IMR-90 (cell line): ENCODE measurements at places on chromosomes 1 and 21. TPM values are rescaled to one million over a fixed set of nuclear protein-coding genes. Genes with fewer than 3 reads are reported as not detected.

The WNT9A gene
- total RNA-seq: 0.18 and 0.28 TPM in 2 replicates

The MATN1 gene
- 0.56 TPM in 1 of 2 replicates, not detected in the other for total RNA-seq

The MTARC1 gene
- 0.18 and 0.28 TPM in 2 replicates for total RNA-seq

The PCSK9 gene
- total RNA-seq: under 0.01 TPM in 2 replicates

DNA sequence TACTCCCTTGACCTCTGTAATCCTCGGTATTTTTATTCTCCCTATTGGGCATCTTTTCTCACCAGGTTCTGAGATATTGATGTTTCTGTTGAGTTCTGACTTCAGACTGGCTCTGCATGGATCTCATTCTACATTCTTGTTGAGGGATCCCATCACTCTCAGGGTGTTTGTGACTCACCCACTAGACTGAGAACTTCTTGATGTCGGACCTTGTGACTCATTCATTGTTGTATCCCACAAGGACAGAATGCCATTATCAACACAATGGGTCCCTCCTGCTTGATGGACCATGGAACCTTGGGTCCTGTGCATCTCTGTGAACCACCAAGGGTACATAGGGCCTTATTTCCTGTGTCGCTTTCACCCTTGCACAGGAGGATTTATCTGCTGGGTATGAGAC, 174.1 kb downstream of the PBX1 start:
- DNase-seq: peak; percentile 80

GRCh38 chr1:76084029-76084627, 9.6 kb downstream of the ST6GALNAC3 start:
- no peak for DNase-seq

- peak; percentile 98 for DNase-seq
Measured at GRCh38 chr21:45427331-45428271, 22.6 kb downstream of the COL18A1 start.

DNA sequence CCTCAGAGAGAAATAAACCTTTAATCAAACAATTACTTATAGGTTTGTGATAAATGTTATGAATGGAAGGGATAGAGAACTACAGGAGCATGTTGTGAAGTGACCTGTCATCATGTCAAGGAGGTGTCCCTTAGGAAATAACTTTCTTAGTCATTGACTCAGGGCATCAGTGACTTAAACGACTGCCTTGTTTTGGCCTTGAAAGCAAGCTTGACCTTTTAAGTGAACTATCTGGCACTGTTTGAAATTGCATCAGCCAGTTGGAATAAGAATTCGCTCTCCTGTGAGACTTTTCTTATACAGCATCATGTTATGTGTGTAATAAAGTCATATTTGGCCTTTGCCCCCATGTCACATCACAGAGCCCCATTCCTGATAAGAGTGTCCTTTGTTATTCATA, 30.9 kb downstream of the LRRC8B start:
- no peak for DNase-seq

DNA sequence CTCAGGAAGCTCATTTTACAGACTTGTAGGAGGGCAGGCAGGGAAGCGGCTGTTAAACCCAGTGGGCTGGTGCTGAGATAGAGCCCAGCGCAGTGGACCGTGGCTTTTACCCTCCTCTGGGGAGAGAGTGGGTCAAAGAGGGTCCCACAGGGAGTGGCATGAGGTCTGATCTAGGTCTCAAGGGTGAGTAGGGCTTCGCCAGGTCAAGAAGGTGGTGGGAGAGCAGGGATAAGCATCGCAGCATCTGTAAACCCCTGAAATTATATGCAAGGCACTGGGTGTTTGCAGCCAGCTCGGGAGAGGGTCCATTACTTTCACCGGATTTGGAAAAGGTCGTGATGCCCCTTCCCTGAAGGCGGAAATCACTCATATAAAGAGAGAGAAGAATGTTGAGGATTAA, 89.1 kb downstream of the ZSCAN20 start:
- DNase-seq: no peak

GRCh38 chr1:226821719-226822085, 48.7 kb upstream of the PSEN2 start:
- DNase-seq: peak; percentile 72

DNA sequence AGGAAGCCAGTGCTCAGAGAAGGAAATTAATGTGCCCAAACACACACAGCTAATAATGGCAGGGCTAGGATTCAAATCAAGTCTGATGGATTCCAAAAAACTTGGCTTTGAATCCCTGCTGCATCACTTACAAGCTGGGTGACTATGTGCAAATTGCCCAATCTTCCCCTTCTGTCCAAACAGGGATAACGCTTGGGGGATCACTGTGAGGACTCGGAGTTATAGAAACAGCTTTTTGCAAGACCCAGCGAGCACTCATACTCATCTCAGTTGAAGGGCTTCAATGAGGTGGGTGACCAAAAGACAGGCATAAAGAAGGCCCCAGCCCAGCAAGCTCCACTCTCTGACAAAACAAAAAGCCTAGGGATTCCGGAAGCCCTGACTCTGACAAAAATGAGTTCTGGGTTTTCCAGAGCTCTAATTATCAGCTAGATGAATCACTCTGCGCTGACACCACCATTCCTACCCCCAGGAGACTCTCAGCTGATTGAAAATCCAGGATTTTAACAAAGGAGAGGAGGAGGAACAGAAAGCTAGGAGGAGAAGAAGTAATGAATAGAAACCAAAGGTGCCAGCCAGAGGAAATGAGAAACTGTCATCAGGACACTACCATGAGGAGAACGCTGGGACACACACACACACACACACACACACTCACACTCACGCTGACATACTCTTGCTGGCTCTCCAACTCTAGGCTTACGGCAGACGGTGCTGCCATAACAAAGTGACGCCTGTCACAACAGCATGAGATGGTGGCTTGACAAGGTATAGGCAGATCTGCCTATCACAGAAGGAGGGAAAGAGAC, 1.6 kb upstream of the STK40 start:
- peak; percentile 76 for DNase-seq

DNA sequence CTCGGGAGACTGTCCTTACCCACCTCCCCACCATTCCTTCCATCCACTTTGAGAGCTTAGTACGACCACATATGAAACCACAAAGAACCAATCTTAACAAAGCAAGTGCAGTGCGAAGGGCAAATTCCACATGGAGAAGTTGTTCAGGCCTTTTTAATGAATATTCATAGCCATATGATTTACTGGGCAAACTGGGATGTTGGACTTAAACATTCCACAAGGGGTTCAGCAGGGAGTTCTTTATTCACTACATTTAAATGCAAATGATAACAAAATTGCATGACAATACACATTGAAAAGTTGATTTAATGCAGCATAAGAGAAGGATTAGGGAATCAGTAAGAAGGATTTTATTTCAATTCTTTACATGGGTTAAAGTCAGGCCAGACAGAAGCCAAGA, 14.7 kb downstream of the NMNAT2 start:
- no peak for DNase-seq

- no peak for DNase-seq
Measured at GRCh38 chr1:58363585-58363984, 182.9 kb downstream of the OMA1 start.
